ENCODE measurements at places on chromosomes 7 and 10.

- DNase-seq, result peak; percentile 16
Observed at GRCh38 chr10:80684259-80684658, 146.6 kb downstream of the SH2D4B start.

GRCh38 chr10:63481815-63482421 is 16.1 kb upstream of the JMJD1C start:
- no peak for DNase-seq

- no peak for DNase-seq
Observed at GRCh38 chr10:132100091-132100481, 34.3 kb downstream of the JAKMIP3 start.

DNA sequence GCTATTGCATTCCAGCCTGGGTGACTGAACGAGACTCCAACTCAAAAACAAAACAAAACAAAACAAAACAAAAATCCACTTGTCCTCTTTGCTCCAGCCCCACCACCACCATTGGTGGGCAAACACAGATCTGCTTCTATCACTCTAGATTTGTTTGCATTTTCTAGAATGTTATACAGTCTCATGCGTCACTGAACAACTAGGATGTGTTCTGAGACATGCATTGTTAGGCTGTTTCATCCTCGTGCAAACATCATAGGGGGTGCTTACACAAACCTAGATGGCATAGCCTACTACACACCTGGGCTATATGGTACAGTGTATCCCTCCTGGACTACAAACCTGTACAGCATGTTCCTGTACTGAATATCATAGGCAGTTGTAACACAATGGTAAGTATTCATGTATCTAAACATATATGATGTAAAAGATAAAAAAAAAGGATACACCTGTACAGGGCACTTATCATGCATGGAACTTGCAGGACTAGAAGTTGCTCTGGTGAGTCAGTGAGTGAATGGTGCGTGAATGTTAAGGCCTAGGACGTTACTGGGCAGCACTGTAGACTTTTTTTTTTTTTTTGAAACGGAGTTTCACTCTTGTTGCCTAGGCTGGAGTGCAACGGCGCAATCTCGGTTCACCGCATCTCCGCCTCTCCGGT is 45.3 kb downstream of the BTBD16 start:
- no peak for DNase-seq

- no peak for DNase-seq
Observed at GRCh38 chr7:133572843-133573242, 320.0 kb downstream of the EXOC4 start.

DNA sequence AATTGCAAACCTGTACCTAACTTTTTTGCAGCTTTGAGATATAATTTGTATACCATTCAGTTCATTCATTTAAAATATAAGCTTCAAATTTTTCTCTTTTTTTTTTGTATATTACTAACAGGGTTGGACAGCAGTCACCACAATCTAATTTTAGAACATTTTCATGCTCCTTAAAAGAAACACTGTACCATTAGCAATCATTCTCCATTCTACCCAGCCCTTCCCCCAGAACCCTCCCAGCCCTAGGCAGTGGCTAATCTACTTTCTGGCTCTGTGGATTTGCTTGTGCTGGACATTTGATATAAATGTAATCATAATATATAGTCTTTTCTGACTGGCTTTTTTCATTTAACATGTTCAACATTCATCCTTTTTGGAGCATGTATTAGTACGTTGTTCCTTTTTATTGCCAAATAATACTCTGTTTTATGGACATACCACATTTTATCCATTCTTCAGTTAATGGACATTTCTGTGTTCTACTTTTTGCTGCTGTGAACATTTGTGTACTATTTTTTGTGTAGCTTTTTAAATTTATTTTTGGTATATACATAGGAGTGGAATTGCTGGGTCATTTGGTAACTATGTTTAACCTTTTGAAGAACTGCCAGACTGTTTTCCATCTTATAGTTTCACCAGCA is 40.9 kb upstream of the ST7 start:
- DNase-seq, result no peak
